ENCODE measurements at places on chromosomes 1 and 21. TPM values are rescaled to one million over a fixed set of nuclear protein-coding genes. Genes with fewer than 3 reads are reported as not detected.

The NT5C1A gene
- total RNA-seq: not detected

The CFAP107 gene
- not detected for total RNA-seq

The HFM1 gene
- total RNA-seq: 0.25 TPM

The KIFAP3 gene
- 15.8 TPM for total RNA-seq

The ACTL8 gene
- not detected for total RNA-seq

The DNM3 gene
- 0.51 TPM for total RNA-seq

The LAMB3 gene
- total RNA-seq: 3.0 TPM

The LUZP1 gene
- total RNA-seq: 29.1 TPM

The AMY1B gene
- total RNA-seq: not detected

All from dermis microvascular lymphatic vessel endothelial cell (primary cell).